ENCODE measurements at places on chromosomes 5 and 9. TPM values are rescaled to one million over a fixed set of nuclear protein-coding genes. Genes with fewer than 3 reads are reported as not detected.

GRCh38 chr9:121613009-121613752 is 38.3 kb upstream of the DAB2IP start:
- DNase-seq: no peak

DNA sequence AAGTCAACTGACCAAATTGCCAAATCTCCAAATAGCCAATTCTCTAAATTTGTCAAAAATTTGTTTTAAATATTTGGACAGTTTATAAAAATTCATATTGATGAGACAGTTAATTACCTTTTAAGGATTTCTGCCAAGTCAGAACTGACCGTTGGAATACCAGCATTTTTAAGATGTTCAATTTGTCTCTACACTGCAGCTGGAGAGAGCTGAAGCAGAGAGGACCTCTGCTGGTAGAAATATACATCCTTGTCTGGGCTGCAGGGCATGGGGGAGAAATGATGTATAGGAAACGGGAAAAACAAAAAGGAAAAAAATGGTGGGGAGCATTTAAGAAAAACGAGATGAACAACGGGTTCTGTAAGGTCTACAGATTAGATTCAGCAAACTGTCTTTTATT is 16.8 kb downstream of the NR6A1 start:
- no peak for DNase-seq

DNA sequence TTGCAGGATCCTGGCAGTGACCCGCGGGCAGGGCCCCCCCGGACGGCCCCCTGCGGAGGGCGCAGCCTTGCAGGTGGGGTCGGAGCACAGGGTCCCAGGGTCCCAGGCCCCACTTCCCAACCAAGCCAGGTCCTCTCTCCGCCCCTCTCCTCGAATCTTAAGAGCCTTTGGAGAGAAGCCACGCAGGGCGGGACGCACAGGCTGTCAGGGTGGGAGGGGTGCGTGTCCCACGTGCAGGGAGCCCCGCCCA is 18.4 kb upstream of the EGFL7 start:
- peak; percentile 40 for DNase-seq

- no peak for DNase-seq
Measured at GRCh38 chr5:3604501-3604900, 8.9 kb downstream of the IRX1 start.

The LECT2 gene
- total RNA-seq: not detected

Data from esophagus squamous epithelium (tissue), 5 donors.